NCI-H345 (cell line): ENCODE measurements at places on chromosomes 4 and X.

DNA sequence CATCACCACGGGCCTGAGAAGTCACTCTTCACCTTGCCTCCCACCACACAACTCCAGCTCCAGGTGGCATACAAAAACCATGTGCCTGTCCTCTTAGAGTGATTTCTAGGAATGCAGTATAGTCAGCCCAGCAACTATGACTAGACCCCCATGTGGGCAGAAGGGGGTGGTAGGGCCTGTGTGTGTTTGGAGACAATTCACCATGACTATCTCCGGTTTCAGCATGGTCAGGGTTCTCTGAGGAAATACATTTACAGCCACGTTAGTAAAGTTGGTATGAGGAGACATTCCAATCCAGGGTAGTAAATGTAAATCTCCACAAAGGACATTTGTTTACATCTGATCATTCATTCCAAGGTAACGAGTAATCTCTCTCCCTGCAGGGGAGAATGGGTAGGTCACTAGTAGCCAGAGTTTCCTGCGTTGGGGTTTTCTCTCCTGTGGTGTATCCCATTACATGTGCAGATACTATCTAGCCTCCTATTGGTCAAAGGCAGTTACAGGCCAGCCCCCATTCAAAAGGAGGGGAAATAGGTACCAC lies 4.2 kb upstream of the MTMR1 start:
- DNase-seq, result no peak

DNA sequence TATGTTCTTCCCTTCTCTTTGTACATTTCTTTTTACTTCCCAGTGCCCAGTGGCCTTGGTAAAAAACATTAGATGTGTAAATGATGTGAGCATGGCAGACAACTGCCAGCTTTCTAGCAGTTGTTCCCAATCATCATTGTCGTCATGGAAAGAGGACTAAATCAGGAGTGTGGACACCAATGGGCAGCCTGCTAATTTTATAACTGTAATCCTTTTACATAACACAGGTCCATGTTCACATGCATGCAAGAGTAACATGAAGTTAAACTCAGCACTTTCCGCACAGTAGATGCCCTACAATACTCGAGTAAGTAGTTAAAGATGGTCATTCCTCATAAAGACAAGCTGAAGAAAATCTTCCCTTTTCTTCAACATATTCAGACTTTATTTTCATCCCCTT lies 23.4 kb upstream of the G3BP2 start:
- DNase-seq, result no peak

DNA sequence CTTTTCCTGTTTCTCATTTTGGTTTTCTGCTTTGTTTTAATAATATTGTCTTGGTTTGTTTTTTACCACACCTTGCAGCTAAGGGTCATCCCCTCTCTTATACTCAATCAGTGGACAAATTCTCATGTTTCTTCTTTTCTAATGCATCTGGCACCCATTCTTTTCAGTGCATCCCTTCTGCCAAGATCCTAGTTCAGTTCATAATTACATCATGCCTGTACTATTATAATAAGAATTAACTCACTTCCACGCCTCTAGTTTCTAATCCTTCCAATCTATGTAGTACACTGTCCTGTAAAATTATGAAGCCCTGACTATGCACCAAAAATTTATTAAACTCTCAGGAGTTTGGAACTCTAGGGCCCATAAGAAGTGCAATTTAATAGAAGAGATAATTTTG lies 126.1 kb downstream of the FAT4 start:
- no peak for DNase-seq

DNA sequence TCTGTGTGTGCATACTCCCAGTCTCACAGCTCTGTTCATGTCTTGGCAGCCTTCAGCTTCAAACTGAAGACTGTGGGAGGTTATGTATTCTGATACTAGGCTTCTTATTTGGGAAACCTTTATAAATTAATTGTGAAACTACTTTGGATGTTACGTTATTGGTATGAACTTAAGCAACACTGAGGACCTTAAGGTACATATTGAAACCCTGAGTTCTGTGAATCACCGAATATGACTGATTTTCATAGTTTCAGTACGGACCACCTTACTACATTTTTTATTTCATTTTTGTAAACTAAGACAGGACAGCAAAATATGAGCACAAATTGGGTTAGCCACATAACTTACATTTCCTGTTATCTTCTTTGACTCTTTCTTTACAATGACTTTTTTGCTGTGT lies 498.4 kb downstream of the PDGFC start:
- DNase-seq, result no peak

DNA sequence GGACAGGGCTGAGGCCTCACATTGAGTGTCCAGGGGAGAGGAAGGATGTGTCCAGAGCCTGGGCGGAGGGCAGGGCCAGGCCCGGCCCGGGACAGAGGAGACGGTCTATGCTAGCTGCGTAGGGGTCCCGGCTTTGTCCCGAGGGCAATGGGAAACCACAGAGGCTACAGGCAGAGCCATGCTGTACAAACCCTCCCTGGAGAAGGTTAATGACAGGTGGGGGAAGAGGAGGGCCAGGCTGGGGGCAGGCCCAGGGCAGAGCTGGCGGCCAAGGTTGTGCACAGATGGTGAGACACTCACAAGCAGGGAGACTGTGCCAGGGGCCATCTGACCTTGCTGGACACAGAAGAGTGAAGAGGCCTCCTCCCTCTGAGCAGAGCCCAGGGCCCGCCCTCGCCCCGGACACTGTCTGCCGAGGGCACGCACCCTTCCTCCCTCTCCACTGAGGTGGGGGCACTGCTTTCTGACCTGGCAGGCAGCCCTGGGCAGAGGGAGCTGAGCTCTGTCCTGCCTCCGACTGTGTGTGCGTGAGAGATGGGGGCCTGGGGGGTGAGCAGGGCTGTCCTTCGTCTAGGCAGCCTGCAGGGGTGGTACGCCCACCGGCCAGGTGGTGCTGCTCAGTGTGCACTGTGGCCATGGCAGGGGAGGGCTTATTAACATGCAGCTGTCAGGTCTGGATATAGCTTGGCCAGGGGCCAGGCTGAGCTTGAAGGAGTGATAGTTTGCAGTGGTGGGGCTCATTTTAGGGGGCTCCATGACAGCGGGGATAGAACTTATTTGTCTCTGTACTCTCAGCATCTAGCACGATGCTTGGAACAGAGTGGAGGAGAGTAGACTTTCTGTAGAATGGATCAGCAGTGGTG lies 75.7 kb upstream of the LRPAP1 start:
- peak; percentile 70 for DNase-seq

GRCh38 chr4:40311811-40312346 lies 23.3 kb upstream of the CHRNA9 start:
- DNase-seq, result no peak

DNA sequence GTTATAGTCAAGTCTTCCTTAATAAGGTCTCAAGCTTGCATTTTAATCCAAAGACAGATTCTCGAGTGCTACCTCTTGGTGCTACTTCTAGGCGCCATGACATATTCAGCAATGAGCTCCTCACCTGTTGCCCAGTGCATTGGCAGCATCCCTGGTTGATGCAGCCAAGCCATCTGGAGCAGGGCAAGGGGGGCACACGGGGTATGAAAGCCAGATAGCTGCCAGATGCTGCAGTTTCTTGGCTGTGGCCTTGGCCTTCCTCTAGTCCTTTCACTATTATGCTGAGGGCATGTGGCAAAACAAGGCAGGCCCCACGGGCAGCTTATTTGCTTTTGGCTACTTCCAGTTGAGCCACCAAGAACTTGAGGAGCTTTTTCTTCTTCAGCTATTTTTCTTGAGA lies 168.6 kb upstream of the PGRMC2 start:
- DNase-seq, result no peak

DNA sequence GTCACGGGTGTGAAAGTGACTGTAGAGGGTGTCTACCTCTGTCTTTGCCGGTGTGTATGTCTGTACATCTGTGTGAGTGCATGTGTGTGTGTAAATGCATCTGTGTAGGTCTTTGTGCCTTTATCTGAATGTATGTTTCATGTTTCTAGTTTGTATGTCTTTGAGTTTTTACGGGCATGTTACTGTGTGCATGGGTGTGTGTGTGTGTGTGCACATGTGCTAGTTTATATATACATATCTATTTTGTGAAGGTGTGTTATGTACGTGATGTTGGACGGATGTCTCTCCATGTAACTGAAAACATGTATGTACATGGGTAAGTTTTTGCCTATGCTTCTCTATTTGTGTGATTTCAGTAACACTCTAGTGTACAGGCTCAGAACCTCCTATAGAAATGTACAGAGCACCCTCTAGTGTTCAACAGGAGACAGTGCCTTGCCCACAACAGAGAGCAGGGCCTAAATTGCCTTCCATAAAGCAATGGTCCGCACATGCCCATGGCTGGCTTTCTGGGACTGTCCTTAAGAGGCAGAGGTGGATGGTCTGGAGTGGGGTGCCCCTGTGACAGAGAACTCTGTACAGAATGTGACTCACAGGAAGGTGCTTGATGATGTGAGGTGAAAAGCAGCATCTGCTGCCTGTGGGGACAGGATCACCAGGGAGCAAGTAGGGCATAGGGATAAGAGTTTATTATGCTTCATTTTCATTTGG lies 343.5 kb downstream of the RAPGEF2 start:
- DNase-seq, result peak; percentile 49

DNA sequence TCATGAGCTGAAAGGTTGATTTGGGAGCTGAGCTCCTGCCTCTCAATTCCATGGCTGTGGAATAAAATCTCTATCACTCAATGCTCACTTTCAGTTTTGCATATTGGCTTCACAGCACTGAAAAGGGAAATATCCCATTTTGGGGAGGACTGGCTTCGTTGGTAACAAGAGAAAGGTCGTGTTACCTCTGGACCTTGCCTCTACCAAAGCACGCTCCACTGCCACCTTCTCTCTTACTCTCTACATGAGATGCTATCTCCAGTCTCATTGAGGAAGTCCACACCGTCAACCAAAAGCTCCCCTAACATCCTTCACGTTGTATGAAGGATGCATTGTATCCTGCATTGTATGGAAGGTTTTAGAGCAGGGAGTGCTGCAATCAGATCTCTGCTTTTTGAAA lies 195.0 kb upstream of the LDB2 start:
- no peak for DNase-seq

DNA sequence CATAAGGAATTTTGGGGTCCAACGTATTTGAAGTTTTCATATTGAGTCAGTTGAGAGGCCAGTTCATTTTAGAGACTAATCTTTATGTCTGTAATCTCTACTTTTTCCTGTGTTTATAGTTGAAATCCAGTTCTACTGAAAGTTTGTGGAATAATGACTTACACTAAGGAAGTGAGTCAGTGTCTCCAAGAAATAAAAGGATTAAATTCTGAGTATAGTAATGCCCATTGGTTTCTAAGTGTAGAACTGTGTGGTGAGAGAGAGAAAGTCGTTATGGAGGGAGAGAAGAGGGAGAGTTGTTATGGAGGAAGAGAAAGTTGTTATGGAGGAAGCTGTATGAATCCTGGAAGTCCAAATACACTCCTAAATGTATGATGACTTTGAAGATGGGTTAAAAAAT lies 264.6 kb upstream of the HAND2 start:
- DNase-seq, result no peak

GRCh38 chr4:47664051-47664826 lies 173.6 kb downstream of the CORIN start:
- DNase-seq, result no peak

GRCh38 chr4:25878676-25879075 lies 15.9 kb upstream of the SEL1L3 start:
- DNase-seq, result no peak

GRCh38 chr4:140150886-140151698 lies 2.9 kb downstream of the MAML3 start:
- peak; percentile 83 for DNase-seq

DNA sequence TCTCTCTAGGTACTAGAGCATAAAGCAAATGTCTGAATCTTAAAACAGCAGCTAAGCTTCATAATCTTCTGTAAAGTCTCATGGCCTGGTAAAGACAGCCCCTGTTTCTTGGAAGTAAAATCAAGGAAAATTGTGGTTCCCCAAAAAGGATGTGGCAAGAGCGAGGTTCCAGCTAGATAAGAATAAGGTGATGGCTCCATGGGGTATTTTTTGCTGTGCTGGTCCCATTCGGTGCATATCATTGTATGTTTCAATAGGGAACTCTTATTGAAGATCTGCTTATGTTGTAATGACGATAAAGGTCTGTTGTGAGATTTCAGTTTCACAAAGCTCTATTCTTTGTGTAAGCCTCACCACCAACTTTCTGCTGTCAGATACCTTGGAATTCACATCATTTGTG lies 316.9 kb upstream of the NOCT start:
- no peak for DNase-seq

DNA sequence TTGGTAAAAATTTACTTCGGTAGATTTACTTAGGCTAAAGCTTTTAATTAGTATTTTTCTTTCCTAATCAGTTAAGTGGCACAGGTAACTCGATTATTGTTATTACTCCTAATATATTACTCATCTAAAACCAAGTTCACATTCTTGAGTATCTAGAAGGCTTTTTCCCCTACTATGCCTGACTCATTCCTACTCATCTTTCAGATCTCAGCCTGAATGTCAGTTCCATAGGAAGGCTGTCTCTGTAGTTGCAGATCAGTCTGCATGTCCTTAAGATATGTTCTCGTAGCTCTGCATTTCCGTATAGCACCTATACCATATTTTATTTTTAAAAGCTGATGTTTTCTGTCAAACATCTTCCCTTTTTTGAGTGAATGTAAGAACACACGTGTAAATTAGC lies 5.9 kb upstream of the FAM184B start:
- DNase-seq, result no peak

DNA sequence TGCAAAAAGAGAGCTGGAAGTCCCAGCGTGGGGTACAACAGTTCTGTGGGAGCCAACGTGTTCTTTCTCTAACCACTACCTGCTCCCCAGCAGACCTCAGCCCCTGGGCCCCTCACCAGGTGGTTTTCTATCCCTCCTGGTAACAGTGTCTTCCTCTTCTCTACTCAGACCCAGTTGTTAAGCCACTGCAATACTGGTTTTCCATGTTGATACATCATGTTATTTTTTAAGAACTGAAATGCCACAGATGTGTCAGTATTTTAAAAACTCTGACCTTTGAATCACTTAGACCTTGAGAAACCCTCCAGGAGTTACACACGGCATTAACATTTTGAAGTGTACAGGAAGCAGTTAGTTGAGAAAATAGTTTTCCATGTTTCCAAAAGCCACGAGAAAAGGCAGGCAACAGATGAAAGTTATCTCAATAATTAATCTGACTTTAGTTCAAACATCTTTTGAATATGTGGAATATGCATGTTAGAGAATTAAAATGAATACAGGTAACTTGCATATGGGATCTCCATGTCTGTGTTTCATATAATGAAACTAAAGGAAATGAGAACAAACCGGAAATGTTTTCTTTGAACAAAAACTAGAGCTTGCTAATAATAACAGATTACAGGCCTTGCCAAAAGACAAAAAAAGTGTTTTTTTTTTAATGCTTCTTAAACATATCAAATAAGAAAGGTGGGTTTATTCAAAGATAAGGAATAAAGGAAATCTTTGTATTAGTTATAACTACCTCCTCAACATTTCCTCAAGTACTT lies 108.8 kb downstream of the ZNF827 start:
- DNase-seq, result no peak

DNA sequence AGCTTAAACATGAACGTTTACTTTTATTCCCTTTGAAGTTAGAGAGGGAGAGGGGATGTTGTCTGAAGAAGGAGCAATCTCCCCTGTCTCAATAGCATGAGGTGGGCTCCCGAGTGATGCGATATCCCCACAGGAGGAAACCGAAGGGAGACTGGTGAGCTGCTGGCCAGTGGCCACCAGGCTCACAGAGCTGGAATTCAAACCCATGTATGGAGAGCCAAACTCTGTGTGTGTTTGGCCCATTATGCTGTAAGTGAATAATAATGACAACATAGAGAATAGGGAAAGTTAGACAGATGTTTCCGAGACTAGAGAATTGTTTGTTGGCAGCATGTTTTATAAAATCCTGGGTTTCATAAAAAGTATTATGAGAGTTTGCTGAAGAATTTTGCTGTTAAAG lies 66.1 kb upstream of the CLNK start:
- no peak for DNase-seq

GRCh38 chr4:41466249-41466648 lies 71.7 kb upstream of the LIMCH1 start:
- no peak for DNase-seq

- no peak for DNase-seq
Measured at GRCh38 chrX:16853537-16853936, 16.6 kb downstream of the RBBP7 start.
